RWPE2 (cell line): ENCODE measurements at places on chromosomes 13 and 19.

- H3K36me3 ChIP-seq: no peaks in the 10 kb centered on the region
- H3K4me1 ChIP-seq: no peaks in the 10 kb centered on the region
- no peak for DNase-seq
- H3K4me3 ChIP-seq: no peak overlapping the region
- no peak overlapping the region for H3K27ac ChIP-seq
- no peaks in the 10 kb centered on the region for H3K27me3 ChIP-seq
These were observed 275.3 kb upstream of the KLF12 start for GRCh38 chr13:74409551-74409950.

DNA sequence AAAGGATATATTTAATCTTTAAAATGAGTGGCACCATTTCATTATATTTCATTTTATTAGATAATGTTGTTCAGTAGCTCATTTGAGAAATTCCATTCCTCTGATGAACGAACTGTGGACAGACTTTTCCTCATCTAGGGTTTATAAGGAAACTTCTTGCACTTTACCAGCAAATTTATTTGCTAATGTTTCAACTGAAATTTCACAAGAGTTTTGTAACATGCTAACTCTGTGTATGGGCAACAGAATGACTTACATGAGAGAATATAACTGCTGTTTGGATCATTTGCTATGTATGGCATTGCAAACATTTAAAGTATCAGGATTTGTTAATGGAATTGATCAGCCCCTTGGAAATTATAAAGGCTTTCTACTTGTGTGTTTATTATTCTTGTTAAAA lies 3.7 kb upstream of the IRS2 start:
- H3K27ac ChIP-seq: peak overlapping the region; percentile 87
- no peak for DNase-seq
- no peaks in the 10 kb centered on the region for H3K27me3 ChIP-seq

GRCh38 chr19:48578891-48579290 lies 26.9 kb downstream of the SULT2B1 start:
- no peak overlapping the region for H3K4me3 ChIP-seq
- H3K4me1 ChIP-seq: no peaks in the 10 kb centered on the region
- DNase-seq: no peak
- H3K27me3 ChIP-seq: no peaks in the 10 kb centered on the region
- H3K36me3 ChIP-seq: no peaks in the 10 kb centered on the region
- no peak overlapping the region for H3K27ac ChIP-seq

GRCh38 chr19:49937750-49938381 lies 8.6 kb upstream of the NUP62 start:
- H3K27ac ChIP-seq: no peak overlapping the region
- no peaks in the 10 kb centered on the region for H3K36me3 ChIP-seq
- H3K4me3 ChIP-seq: peak overlapping the region; percentile 12
- no peaks in the 10 kb centered on the region for H3K27me3 ChIP-seq
- no peak for DNase-seq

- no peaks in the 10 kb centered on the region for H3K36me3 ChIP-seq
- peak overlapping the region; percentile 89 for H3K27ac ChIP-seq
- H3K4me1 ChIP-seq: peaks cover 34% of the 10 kb centered on the region
- H3K4me3 ChIP-seq: no peak overlapping the region
- DNase-seq: peak; percentile 95
These were observed 49.9 kb upstream of the UBAC2 start for GRCh38 chr13:99150575-99151361.

DNA sequence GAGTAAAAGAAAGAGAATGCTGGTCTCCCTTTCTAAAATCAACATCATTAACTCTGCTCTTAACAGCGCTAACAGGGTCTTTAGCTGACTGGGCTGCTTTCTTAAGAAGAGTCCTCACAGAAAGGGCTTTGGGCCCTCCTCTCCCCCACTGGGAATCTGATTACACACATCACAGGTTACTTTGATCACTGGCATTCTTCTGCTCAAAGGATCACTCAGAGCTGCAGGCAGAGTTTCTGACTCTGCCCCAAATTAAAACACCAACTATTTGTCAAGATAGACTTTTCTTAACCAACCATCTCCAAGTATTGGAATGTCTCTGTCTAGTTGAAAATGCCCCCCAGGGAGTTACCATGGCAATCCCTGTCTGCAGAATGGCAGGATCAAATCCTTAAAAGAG lies 31.1 kb upstream of the SIAH3 start:
- no peaks in the 10 kb centered on the region for H3K4me1 ChIP-seq
- no peaks in the 10 kb centered on the region for H3K36me3 ChIP-seq
- no peak overlapping the region for H3K27ac ChIP-seq
- H3K4me3 ChIP-seq: no peak overlapping the region
- H3K27me3 ChIP-seq: no peaks in the 10 kb centered on the region
- DNase-seq: no peak

DNA sequence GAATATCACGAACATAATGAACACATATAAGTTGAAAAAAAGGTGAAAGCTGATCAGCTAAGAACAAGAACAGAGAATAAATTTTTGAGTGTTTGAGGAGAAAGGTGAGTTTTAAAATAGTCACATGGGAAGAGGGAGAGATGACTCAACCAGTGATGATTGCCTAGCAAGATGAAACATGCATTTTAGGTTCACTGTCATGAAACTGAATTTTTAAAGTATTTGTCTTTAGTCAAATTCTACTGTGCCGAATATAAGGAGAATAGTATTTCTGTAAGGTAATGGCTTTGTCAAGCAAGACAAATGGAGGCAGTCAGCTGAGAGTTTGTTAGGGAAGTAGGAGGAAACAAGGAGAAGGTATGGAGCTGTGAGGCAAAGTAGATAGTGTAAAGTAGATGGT lies 2557.4 kb downstream of the PCDH9 start:
- peaks cover 28% of the 10 kb centered on the region for H3K4me1 ChIP-seq
- DNase-seq: no peak
- peak overlapping the region; percentile 62 for H3K27ac ChIP-seq
- H3K36me3 ChIP-seq: no peaks in the 10 kb centered on the region

GRCh38 chr13:88958821-88959220 lies 1287.7 kb downstream of the SLITRK5 start:
- no peaks in the 10 kb centered on the region for H3K4me1 ChIP-seq
- H3K27me3 ChIP-seq: no peaks in the 10 kb centered on the region
- no peaks in the 10 kb centered on the region for H3K36me3 ChIP-seq
- H3K27ac ChIP-seq: no peak overlapping the region
- H3K4me3 ChIP-seq: no peak overlapping the region
- no peak for DNase-seq

- H3K4me3 ChIP-seq: no peak overlapping the region
- no peaks in the 10 kb centered on the region for H3K36me3 ChIP-seq
- peaks cover 20% of the 10 kb centered on the region for H3K4me1 ChIP-seq
- DNase-seq: no peak
These were observed 34.4 kb downstream of the DNAJC15 start for GRCh38 chr13:43057653-43058317.

GRCh38 chr19:13972368-13973155 lies 20.3 kb downstream of the DCAF15 start:
- peaks cover 22% of the 10 kb centered on the region; the same call in 1 of the 2 replicates for H3K36me3 ChIP-seq
- H3K27me3 ChIP-seq: no peaks in the 10 kb centered on the region
- H3K4me3 ChIP-seq: no peak overlapping the region
- no peak overlapping the region for H3K27ac ChIP-seq

DNA sequence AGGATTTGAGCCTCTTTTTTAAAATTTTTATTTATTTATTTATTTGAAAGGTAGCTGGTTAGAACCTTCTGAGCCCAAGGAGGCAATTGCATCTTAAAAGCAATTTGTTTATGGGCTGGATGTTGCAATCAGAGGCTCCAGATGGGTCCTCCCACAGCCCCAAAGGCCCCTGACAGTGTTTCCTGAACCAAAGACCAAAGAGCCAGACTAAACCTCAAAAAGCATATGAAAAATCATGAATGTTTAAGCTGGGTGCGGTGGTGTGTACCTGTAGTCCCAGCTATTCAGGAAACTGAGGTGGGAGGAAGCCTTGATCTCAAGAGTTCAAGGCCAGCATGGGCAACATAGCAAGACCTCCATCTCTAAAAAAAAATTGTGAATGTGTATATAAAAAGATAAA lies 67.8 kb upstream of the RGCC start:
- H3K36me3 ChIP-seq: no peaks in the 10 kb centered on the region
- H3K27me3 ChIP-seq: no peaks in the 10 kb centered on the region
- H3K4me3 ChIP-seq: no peak overlapping the region
- H3K4me1 ChIP-seq: no peaks in the 10 kb centered on the region

GRCh38 chr19:3080286-3080685 lies 13.9 kb upstream of the GNA11 start:
- no peak overlapping the region for H3K4me3 ChIP-seq
- H3K27ac ChIP-seq: no peak overlapping the region
- H3K4me1 ChIP-seq: no peaks in the 10 kb centered on the region
- no peaks in the 10 kb centered on the region for H3K36me3 ChIP-seq
- H3K27me3 ChIP-seq: no peaks in the 10 kb centered on the region

DNA sequence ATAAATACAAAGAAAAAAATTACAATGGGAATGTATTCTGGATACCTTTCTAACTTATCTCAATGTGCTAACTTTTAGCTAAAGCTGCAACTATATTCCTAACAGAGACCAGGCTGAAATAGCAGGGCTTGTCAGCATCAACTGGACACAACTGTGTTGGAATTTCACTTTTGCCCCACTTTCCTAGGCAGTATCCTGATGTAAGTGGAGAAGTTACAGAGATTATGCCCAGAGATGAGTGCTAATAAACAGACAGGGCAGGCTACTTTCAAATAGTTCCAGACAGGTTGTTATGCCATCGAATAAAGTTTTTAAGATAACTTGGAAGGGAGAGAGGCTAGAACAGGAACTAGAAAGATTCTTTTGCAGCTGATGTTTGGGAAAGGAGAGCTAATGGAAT lies 201.9 kb downstream of the KCTD12 start:
- no peak for DNase-seq
- no peaks in the 10 kb centered on the region for H3K4me1 ChIP-seq
- no peak overlapping the region for H3K27ac ChIP-seq
- no peaks in the 10 kb centered on the region for H3K27me3 ChIP-seq
- H3K4me3 ChIP-seq: no peak overlapping the region
- H3K36me3 ChIP-seq: no peaks in the 10 kb centered on the region

DNA sequence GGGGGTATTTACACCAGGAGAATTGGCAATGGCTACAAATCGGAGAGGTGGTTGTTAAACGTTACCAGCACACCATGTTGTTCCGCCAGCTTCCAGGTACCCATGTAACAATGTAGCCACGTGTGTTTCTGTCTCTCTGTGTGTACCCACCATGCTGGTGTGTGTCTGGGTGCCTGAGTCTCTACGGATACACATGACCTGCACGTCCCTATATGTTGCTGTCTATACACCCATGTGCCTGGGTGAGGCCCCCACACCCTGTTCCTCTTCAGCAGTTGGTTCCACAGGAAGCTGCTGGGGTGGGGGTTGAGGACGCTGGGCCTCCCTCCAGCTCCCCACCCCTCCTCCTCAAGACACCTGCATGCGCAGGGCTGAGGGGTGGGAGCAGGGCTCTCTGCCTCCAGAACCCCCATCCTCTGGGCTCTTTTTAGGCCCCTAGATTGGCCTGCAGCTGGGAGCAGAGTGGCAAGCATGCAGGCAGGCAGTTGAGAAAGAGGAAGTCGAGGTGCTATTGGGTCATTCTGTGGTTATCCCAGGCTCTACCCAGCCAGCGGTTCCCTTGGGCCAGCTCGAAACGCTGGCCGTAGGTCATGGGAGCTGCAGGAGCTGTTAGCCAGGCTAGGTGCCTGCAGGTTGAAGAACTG lies at the start of gene ARHGEF18:
Gene ARHGEF18, plus strand, starts transcription at position 351 of the 644 bp plus-strand sequence. CDS start 13,954 bp downstream, outside the sequence.
- H3K4me3 ChIP-seq: no peak within 1 kb of the TSS
- no peak within 1 kb of the TSS for H3K27ac ChIP-seq
- no peak for DNase-seq
- H3K4me1 ChIP-seq: no peaks in the 10 kb centered on the region
- no peaks in the 10 kb centered on the region for H3K27me3 ChIP-seq
- no peaks in the 10 kb centered on the region for H3K36me3 ChIP-seq

DNA sequence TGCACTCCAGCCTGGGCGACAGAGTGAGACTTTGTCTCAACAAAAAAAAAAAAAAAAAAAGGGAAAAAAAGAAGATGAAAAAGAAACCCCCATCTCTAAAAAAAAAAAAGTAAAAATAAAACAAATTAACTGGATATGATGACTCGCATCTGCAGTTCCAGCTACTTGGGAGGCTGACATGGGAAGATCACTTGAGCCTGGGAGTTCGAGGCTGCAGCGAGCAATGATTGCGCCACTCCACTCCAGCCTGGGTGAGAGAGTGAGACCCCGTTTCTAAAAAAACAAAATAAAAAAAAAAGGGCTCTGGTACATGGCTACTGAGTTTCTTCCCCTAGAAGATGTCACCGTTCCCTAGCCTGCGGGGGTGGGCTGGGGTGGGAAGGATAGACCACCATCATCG lies 2.4 kb upstream of the CATSPERG start:
- no peaks in the 10 kb centered on the region for H3K4me1 ChIP-seq
- H3K36me3 ChIP-seq: peaks cover 4% of the 10 kb centered on the region
- no peak for DNase-seq
- H3K4me3 ChIP-seq: no peak overlapping the region

- no peaks in the 10 kb centered on the region for H3K27me3 ChIP-seq
- no peaks in the 10 kb centered on the region for H3K36me3 ChIP-seq
- H3K27ac ChIP-seq: no peak overlapping the region
- no peak overlapping the region for H3K4me3 ChIP-seq
- H3K4me1 ChIP-seq: no peaks in the 10 kb centered on the region
These were observed 108.5 kb downstream of the PTPRS start for GRCh38 chr19:5231857-5232678.

- H3K36me3 ChIP-seq: no peaks in the 10 kb centered on the region
- H3K27ac ChIP-seq: no peak overlapping the region
- no peaks in the 10 kb centered on the region for H3K4me1 ChIP-seq
- no peak for DNase-seq
- H3K4me3 ChIP-seq: no peak overlapping the region
These were observed 303.4 kb downstream of the SLC7A1 start for GRCh38 chr13:29292045-29292444.

DNA sequence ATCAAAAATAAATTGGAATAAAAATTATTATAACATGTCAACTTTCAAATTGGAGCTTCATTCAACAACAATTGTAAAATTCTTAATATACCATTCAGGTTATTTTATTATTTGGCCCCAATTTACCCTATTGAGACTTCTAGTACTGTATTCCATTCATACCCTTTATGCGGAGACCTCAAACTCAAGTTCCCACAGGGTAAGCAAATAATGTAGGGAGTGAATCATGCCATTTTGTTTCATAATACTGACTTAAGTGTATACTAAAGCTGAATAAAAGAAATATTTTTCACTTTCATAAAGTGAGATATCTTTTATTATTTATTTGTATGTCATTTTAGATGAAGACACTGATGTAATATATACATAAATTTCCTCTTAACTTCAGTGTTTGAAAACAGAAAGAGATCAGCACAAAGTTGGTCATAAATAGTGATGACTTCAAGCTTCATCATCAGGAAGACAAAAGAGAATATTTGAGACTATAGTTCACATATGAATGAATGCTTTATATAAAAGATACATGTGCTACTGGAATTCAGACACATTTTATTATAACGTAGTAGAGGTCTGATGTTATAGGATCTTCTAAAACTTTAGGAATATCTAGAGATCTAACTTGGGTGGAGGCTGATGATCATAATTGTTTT lies 894.4 kb upstream of the PCDH9 start:
- peaks cover 17% of the 10 kb centered on the region for H3K4me1 ChIP-seq
- H3K4me3 ChIP-seq: no peak overlapping the region
- H3K27ac ChIP-seq: peak overlapping the region; percentile 51
- no peaks in the 10 kb centered on the region for H3K36me3 ChIP-seq
- no peak for DNase-seq

- H3K27me3 ChIP-seq: no peaks in the 10 kb centered on the region
- no peaks in the 10 kb centered on the region for H3K36me3 ChIP-seq
- peaks cover 26% of the 10 kb centered on the region for H3K4me1 ChIP-seq
- no peak overlapping the region for H3K4me3 ChIP-seq
- H3K27ac ChIP-seq: no peak overlapping the region
- DNase-seq: no peak
These were observed 55.5 kb upstream of the SERP2 start for GRCh38 chr13:44318161-44318560.
